ENCODE measurements at places on chromosomes 2 and 18.
A peak's percentile ranks its signal among the peaks of the same experiment; 100 is the strongest.

GRCh38 chr2:157720504-157720903 is 91.8 kb upstream of the ACVR1C start:
- DNase-seq = no peak

- no peak for DNase-seq
These were observed 106.7 kb downstream of the METTL8 start for GRCh38 chr2:171327043-171327496.

GRCh38 chr2:127420039-127420864 is 2.0 kb downstream of the PROC start:
- no peak for DNase-seq

GRCh38 chr2:212076456-212076855 is 462.1 kb downstream of the ERBB4 start:
- DNase-seq = no peak

GRCh38 chr2:207296265-207296948 is 130.7 kb upstream of the KLF7 start:
- DNase-seq = no peak

DNA sequence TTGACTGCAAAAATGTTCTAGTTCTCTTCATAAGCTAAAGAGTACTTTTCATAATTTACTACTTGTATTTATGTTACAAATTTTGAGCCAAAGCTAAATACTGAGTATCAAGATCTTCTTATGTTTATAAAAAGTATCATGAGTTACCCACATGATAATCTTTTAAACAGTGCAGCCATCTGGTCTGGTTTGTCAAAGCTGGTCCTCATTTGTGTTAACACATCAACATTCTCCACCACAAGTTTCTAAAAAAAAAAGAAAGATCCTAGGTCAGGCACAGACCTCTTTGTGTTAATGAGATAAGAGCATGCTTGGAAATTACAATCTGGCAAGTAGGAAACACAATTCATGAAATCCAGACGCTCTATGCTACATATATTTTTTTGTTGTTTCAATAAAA is 75.5 kb upstream of the FRZB start:
- DNase-seq = no peak

GRCh38 chr2:157052685-157053224 is 204.8 kb upstream of the GALNT5 start:
- peak; percentile 64 for DNase-seq

DNA sequence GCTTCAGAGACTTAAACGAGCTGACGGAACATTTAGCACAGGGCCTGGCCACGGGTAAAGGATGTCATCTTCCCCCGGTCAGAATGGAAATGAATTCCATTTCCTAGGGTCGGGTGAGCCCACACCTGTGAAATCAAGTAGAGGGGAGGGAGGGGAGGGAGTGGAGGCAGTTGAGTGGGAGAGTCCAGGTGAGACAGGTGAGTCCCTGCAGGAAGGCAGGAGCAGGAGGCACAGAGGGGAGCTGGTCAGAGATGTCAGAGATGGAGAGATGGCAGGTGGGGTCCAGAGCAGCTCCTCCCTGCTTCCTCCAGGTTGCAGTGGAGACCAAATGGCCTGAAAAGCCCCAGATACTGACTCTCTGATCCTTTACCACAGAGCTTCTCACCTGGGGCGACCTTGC is 55.2 kb downstream of the SH3BP4 start:
- DNase-seq = no peak

DNA sequence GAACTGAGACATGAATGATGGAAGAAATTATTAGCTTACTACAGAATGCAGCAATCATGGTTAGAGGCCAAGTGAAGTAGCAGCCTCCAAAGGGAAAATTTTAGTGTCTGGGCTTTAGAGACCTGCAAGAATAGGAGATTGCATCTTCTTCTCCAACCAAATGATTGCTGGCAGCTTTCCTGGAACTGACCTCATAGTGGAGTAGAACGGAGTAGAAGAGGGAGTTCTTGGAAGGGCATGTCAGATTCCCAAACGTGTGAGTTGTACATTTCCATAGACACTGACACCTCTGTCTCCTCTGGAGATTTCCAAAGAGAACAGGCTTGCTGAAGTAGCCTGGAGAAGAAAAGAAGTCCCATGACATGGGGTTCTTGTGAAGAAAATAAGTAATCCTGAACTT is 169.8 kb upstream of the ERBB4 start:
- DNase-seq = no peak

- DNase-seq = no peak
These were observed 348.1 kb downstream of the GALR1 start for GRCh38 chr18:77597726-77598125.

All from SW480 (cell line).